Transverse colon (tissue), 4 donors: ENCODE measurements at places on chromosomes 11 and 22. TPM values are rescaled to one million over a fixed set of nuclear protein-coding genes. Genes with fewer than 3 reads are reported as not detected.

The SERPING1 gene
- total RNA-seq = 143 TPM

The APOBEC3B gene
- total RNA-seq = not detected

GRCh38 chr11:57266157-57266556 lies 29.1 kb upstream of the APLNR start:
- H3K27ac ChIP-seq = no peak overlapping the region
- no peaks in the 10 kb centered on the region for H3K4me1 ChIP-seq
- no peak overlapping the region for H3K4me3 ChIP-seq
- no peaks in the 10 kb centered on the region for H3K27me3 ChIP-seq
- H3K36me3 ChIP-seq = no peaks in the 10 kb centered on the region

- H3K4me1 ChIP-seq = peaks cover 24% of the 10 kb centered on the region
- H3K27me3 ChIP-seq = no peaks in the 10 kb centered on the region
- no peak overlapping the region for H3K27ac ChIP-seq
- peaks cover 26% of the 10 kb centered on the region for H3K36me3 ChIP-seq
- no peak overlapping the region for H3K4me3 ChIP-seq
- no peak for DNase-seq
Measured at GRCh38 chr22:20083157-20083890, 3.3 kb downstream of the DGCR8 start.

DNA sequence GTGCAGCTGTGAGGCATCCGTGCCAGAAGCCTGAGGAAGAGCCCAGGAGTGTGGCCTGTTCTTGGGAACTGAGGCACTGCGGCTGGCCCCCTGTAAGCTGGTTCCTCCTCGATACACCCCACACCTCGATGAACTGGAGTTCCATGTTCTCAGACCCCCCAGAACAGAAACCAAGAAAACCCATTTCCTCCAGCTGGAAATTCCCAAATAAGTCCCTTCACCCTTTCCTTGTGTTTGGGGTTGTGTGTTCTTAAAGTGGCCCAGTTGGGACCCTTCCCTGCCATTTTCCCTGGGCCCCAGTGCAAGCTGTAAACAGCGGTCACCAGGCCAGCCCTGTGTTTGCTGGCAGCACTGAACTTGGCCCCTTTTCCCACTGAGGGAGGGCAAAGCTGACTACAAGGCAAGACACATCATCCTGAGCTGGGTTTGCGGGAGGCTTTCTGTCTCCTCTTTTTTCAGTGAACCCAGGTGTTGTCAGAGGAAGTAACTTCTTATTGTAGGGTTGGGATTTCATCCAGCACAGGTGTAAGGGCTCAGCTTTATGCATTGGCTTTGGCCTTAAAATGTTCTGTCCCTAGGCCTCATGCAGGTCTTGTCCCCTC lies 60.1 kb upstream of the MPEG1 start:
- H3K4me1 ChIP-seq = peaks cover 21% of the 10 kb centered on the region
- no peak for DNase-seq
- no peak overlapping the region for H3K4me3 ChIP-seq
- H3K27ac ChIP-seq = peak overlapping the region; percentile 69
- no peaks in the 10 kb centered on the region for H3K27me3 ChIP-seq
- no peaks in the 10 kb centered on the region for H3K36me3 ChIP-seq

GRCh38 chr22:49507607-49508292 lies 319.9 kb downstream of the BRD1 start:
- DNase-seq = no peak
- H3K27ac ChIP-seq = no peak overlapping the region
- H3K27me3 ChIP-seq = no peaks in the 10 kb centered on the region
- H3K4me1 ChIP-seq = no peaks in the 10 kb centered on the region
